ENCODE measurements at places on chromosomes 11 and 22. TPM values are rescaled to one million over a fixed set of nuclear protein-coding genes. Genes with fewer than 3 reads are reported as not detected.

DNA sequence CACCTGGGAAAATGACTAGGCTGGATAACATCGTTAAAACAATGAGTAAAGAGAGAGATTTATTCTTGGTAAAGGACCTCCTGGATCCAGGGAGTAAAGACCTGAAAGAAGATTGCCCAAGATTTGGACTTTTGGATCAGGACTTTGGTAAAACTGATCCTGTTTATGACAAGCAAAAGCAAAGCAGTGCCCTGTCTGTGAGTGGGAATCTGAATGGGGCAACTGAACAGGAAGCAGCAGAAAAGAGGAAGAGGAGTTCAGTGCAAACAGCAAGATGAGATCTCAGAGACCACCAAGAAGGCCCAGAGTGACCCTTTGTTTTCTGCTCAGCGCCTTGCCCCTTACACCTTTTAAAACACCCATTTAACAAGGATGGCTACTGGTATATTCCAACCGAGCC, 122.0 kb downstream of the VPREB1 start:
- DNase-seq: no peak
- H3K36me3 ChIP-seq: no peaks in the 10 kb centered on the region
- no peak overlapping the region for H3K4me3 ChIP-seq
- no peak overlapping the region for H3K27ac ChIP-seq
- H3K27me3 ChIP-seq: peaks cover 28% of the 10 kb centered on the region

DNA sequence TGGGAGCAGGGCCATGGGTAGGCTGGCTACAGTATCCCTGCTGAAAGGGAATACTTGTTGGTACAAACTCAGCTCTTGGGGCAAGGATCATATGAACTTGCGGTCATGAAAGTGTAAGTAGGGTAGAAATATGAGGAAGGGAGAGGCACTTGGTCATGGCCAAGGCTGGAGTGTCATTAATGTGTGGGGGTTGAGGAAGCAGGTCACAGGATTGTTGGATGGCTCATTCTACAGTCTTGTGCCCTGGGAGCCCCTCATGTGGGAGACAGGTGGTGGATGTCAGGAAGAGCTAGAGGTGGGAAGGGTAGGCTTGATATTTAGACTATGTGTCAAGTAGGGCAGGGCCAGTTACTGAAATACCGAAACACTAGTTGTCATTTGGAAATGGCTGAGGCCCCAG, 95.5 kb downstream of the RRM1 start:
- no peak overlapping the region for H3K27ac ChIP-seq
- H3K36me3 ChIP-seq: no peaks in the 10 kb centered on the region
- peaks cover 6% of the 10 kb centered on the region for H3K27me3 ChIP-seq
- no peak overlapping the region for H3K4me3 ChIP-seq

GRCh38 chr11:27388869-27389268, 25.9 kb upstream of the CCDC34 start:
- H3K27me3 ChIP-seq: no peaks in the 10 kb centered on the region
- peaks cover 87% of the 10 kb centered on the region for H3K4me1 ChIP-seq

GRCh38 chr11:58647141-58647699, 24.8 kb downstream of the CNTF start:
- no peak for DNase-seq
- H3K27ac ChIP-seq: no peak overlapping the region
- no peaks in the 10 kb centered on the region for H3K36me3 ChIP-seq
- no peak overlapping the region for H3K4me3 ChIP-seq
- H3K4me1 ChIP-seq: no peaks in the 10 kb centered on the region
- H3K27me3 ChIP-seq: no peaks in the 10 kb centered on the region

The OR52A1 gene
- not detected for total RNA-seq

- no peaks in the 10 kb centered on the region for H3K27me3 ChIP-seq
- H3K4me1 ChIP-seq: peaks cover 18% of the 10 kb centered on the region
- H3K27ac ChIP-seq: no peak overlapping the region
- DNase-seq: peak; percentile 75
Observed at GRCh38 chr11:65884716-65885092, 3.6 kb downstream of the FIBP start.

GRCh38 chr11:131633921-131634715, 263.7 kb downstream of the NTM start:
- peaks cover 7% of the 10 kb centered on the region for H3K4me1 ChIP-seq
- H3K36me3 ChIP-seq: no peaks in the 10 kb centered on the region
- no peak overlapping the region for H3K27ac ChIP-seq
- peak; percentile 51 for DNase-seq

DNA sequence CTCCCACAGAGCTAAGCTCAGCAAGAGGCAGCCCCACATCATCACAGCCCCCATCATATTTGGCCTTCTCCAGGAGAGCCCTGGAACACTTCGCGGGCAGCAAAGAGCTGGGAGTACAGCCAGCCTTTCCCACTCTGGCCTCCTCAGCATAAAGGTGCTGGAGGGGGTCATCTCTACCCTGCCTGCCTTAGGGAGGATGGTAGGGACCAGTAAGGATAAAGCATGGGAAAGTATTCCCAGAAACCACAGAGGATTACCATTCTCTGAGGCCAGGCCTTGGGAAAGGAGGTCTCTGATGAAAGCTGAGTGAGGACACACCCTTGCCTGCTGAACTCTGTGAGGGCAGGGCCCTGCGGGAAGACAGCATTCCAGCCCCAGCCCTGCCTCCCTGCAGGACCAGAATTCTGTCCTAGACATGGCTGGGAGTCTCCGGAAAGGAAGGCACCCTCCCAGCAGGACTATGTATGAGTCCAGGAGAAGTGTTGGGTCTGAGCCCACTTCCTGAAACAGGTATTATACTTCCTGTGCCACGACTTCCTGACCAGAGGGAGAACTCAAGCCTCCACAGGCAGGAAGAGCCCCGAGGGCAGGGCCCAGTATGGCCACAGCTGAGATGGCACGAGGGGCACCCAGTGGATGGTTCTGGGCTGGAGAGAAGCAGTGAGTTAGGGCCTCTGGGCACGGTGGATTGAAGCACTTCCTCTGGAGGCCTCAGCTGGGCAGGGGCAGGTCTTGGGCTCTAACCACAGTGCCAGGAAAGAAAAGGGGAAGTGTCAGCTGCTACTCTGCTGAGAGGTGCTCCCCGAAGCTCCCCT, 12.9 kb upstream of the CASTOR1 start:
- H3K36me3 ChIP-seq: 0 out of 2 replicates have a peak, but pooled peaks cover 3% of the 10 kb centered on the region
- peak overlapping the region; percentile 73 for H3K27ac ChIP-seq

- DNase-seq: peak; percentile 34
- no peak overlapping the region for H3K27ac ChIP-seq
- H3K36me3 ChIP-seq: no peaks in the 10 kb centered on the region
Observed at GRCh38 chr11:104623518-104623917, 274.7 kb downstream of the CASP12 start.

The PDE2A gene
- total RNA-seq: 0.25 TPM

The INS gene
- total RNA-seq: not detected

- DNase-seq: no peak
- no peak overlapping the region for H3K4me3 ChIP-seq
- no peaks in the 10 kb centered on the region for H3K27me3 ChIP-seq
- H3K36me3 ChIP-seq: no peaks in the 10 kb centered on the region
Observed at GRCh38 chr22:35641494-35642120, 6.6 kb upstream of the APOL6 start.

The CAPN1 gene
- 127 TPM for total RNA-seq

GRCh38 chr11:129333873-129334272, 41.8 kb upstream of the BARX2 start:
- peak; percentile 15 for DNase-seq
- H3K27me3 ChIP-seq: no peaks in the 10 kb centered on the region
- no peaks in the 10 kb centered on the region for H3K4me1 ChIP-seq
- no peaks in the 10 kb centered on the region for H3K36me3 ChIP-seq
- H3K4me3 ChIP-seq: no peak overlapping the region
- H3K27ac ChIP-seq: no peak overlapping the region

GRCh38 chr11:34869425-34869824, 46.8 kb downstream of the APIP start:
- no peaks in the 10 kb centered on the region for H3K27me3 ChIP-seq
- DNase-seq: no peak
- no peaks in the 10 kb centered on the region for H3K36me3 ChIP-seq
- no peak overlapping the region for H3K27ac ChIP-seq
- no peak overlapping the region for H3K4me3 ChIP-seq

The MICAL2 gene
- total RNA-seq: 182 TPM

Data from GM23248 (cell line).